ENCODE measurements at places on chromosomes 7 and 10.

DNA sequence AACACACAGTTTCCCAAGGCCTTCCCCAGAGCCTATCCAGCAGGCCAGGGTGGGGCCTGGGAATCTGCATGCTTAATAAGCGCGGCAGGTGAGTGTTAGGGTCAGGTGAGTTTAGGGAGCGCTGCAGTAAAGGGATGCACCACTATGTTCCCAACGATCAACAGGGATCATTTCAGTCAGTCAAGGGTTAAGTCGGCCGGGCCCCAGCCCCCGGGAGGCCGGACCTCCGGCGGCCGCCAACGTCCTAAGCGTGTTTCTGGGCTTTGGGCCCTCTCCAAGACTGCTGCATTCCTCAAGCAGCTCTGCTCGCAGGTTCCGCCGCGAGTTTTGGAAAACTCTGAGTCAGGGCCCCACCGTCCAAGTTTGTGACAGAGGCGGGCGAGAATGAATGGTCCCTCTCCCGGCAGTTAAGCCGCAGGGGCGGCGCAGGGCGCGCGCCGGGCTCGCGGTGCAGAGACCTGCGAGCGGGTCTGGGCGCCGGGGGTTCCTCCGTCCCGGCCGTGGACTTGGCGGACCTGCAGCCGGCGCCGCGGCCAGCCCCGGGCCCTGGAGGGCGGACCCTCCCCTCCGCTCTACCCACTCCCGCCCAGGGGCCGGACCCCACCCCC is 81.6 kb downstream of the ARHGAP22 start:
- DNase-seq, result no peak

DNA sequence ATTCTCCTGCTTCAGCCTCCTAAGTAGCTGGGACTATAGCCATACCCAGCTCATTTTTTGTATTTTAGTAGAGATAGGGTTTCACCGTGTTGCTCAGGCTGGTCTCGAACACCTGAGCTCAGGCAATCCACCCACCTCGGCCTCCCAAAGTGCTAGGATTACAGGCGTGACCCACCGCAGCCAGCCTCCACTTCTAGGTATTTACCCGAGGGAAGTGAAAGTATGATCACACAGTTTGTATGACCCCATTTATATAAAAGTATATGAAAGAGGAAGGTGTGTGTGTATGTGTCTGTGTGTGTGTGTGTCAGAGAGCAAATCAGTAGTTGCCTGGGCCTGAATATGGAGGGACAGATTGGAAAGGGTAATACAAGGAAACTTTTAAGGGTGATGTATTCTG is 2.0 kb upstream of the PURB start:
- peak; percentile 81 for DNase-seq

GRCh38 chr10:113357681-113358300 is 195.1 kb upstream of the HABP2 start:
- no peak for DNase-seq

DNA sequence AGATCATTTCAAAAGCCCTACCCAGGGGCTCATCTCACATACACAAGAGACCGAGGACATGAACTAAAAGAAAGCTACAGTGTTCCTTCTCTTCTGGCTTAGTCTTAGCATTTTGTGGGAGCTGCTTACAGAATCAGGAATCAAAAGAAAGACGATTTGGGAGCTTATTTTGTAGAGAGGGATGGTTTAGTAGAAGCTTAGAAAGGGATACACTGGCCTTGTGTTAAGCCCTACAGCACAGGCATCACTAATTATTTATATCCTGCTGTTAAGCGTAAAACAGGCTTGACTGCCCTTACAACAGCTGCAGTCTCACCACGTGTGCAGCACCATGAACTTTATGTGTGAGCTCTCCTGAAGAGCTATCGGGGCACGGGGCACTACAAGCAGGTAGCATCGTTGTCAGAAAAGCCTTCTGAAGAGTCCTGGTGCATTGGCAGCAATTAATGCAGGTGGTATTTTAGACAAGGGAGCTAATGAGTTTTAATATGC is 798.3 kb downstream of the NXPH1 start:
- DNase-seq, result no peak

DNA sequence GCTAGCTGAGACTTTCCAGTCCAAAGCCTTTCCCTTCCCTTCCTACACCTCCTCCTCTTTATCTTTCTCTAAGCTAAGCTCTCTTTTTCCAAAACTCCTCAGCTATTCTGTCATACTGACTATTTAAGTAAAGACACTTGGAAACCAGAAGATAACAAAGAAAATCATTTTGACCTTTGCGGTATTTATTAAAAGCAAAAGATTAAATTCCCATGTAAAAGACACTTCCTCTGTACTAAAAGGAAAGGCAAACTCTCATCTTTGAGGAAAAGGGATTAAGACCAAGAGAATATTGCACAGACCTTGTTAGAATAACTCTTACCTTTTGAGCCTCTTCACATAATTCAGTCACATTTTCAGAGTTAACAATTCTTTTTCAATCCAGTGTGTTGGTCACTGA is 15.8 kb downstream of the ST8SIA6 start:
- no peak for DNase-seq

GRCh38 chr10:26407406-26407969 is 30.7 kb upstream of the APBB1IP start:
- DNase-seq, result peak; percentile 89

- no peak for DNase-seq
Measured at GRCh38 chr10:17779784-17780183, 27.8 kb downstream of the TMEM236 start.

DNA sequence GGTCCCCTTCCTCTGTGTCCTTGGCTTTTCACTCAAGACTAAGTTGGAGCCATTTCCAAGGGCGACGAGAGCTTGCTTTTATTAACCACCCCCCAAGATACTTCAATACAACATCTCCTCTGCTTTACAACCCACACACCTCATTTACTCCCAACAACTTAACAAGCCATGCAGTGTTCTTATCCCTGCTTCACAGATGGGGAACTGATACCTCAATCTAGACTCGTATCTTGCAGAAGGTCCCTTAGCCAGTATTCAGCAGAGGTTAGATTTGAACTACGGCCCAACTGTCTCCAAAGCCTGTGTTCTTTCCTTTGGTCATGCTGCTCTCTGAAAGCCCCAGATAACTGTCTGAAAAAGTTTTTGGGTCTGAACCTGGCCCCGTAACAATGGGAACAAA is 444.8 kb downstream of the GRID1 start:
- DNase-seq, result no peak

DNA sequence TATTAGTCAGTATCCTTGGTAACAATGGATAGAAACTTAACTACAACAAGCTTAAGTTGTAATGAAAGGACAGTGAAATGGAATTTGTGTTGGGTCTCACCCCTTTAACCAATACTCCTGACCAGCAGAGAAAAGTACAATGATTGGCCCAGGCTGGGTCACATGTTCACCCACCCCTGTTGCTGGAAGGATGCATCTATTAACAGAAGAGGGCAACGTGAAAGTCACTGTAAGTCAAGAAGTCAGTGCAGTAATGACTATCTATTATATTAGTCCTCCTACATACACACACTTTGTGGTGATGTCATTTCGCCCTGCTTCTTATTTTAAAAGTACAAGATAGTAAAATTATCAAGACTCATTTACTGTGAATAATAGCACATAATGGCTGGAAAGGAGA is 16.2 kb downstream of the PNLIPRP2 start:
- no peak for DNase-seq

DNA sequence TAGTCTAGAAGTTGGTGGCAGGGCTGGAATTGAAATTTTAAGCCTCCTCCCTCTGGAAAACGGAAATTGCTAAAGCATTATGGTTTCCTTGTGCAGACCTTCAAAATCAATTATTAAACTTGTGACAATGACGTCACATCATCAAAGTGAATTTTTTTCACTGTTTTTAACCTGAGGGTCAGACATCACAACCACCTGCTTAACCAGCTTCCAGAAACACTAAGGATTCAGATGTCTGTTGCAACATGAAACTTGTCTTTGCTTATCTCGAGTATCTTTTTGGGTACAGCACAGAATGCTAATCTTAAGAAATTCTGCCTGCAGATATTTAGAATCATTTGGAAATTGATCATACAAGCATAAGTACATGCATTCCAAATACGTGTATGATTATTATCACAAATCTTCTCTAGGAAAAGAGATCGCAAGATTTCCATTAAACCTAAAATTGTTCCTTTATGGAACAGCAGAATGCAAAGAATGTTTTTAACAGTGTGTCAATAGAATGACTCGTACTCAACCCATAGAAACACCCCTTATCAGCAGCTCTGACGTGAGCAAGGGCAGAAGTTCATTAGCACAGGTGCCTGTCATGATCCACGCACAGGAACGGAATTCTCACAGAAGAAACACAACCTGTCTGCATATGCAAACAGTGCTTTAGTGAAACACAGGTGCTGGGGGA is 4.1 kb upstream of the GTPBP4 start:
- DNase-seq, result no peak

- no peak for DNase-seq
Measured at GRCh38 chr10:129847741-129848483, 116.2 kb downstream of the EBF3 start.

DNA sequence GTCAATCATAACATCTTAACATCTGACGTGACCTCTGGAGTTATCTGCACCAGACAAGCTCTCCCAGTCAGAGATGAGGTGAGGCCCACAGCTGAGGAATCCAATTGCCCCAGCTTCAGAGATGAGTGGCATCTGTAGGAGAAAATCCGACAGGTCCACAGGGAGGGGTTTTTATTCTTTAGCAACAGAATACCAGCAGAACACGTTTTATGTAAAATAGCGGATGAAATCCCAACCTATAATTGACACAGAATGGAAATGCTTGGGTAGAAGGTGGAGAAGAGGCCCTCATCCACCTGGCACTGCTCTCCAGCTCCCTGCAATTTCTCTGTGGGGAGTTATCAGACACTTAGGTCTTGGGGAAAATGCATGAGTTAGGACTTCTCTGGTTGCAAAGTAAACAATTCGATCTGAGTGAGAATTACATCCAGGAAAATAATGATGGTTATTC is 144.2 kb upstream of the NRP1 start:
- no peak for DNase-seq

DNA sequence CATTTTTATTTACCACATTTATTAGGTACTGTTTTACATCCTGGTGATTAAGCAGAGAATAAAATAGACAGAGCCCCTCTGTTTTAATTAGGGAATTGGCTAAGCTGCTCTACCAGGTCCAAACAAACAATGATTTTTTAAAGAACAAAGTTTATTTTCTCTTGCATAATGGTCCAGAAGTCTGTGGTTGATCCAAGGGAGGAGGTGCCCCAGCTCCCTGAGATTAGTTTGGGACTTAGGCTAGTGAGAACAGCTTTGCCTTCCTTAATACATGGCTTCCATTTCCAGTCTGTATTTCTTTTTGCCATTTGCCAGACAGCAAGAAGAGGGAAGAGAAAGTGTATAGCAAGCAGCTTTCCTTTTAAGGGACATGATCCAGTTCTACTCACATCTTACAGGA is 2.9 kb upstream of the MIOS start:
- DNase-seq, result no peak

DNA sequence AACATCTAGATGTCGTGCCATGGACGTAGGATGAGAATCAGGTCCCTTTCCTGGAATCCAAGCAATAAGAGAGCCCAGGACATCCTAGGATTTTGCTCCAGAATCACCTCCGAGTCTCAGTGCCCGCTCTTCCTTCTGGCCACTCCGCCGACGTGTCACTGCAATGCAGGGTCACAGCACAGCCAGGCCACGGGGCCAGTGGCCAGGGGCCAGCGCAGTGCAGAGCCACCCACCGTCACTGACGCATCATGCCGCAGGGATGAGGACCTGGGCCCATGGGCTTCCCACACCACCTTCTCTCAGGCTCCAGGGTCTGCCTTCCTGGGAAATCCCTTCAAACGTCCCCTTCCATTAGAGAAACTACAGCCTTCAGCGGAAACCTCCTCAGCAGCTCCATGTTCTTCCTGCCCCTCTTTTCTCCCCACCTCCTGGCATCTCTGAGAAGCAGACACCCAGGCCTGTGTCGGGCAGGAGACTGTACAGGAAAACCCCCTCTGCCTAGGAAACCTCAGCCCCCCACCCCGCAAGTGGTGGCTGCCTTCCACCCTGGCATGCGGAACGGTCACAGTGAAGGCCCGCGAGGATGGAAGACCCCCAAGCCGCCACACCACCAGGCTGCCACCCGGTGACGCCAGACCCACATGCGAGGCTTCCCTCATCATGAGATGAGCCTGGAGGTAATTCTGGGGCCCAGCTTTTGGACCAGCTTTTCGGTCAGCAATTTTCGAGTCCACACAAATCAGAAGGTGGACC is 32.1 kb downstream of the STK32C start:
- no peak for DNase-seq

- no peak for DNase-seq
Measured at GRCh38 chr7:17709127-17709526, 231.2 kb downstream of the SNX13 start.

- DNase-seq, result no peak
Measured at GRCh38 chr10:3681642-3682554, 103.1 kb downstream of the KLF6 start.

GRCh38 chr10:46329690-46330016 is 42.9 kb downstream of the ANTXRL start:
- DNase-seq, result no peak

DNA sequence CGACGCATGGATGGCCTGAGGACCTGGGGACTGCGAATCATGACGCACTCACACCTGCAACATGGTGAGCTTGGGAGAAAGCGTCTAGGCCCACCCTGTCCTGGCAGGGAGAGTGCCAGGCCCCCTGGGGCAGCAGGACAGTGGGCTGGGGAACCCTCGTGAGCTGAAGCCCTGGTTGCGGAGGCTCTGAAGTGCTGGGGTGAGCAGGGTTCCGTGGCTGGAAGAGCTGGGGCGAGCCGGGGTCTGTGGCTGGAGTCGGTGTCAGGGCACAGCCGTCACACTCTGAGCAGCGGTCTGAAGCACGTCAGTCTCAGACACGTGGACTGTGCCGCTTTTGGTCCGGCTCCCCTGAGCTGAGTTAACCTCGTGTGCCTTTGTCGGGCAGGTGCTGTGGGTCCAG is 4.7 kb downstream of the SUN1 start:
- DNase-seq, result no peak

- DNase-seq, result peak; percentile 67
Measured at GRCh38 chr7:112481833-112482670, 1.3 kb downstream of the LSMEM1 start.
